Stimulated activated naive CD8-positive, alpha-beta T cell treated with anti-CD3 and anti-CD28 coated beads, Interleukin-15, amount 100 ng/mL, for 72 hours (primary cell): ENCODE measurements at places on chromosomes 3 and 15.
A peak's percentile ranks its signal among the peaks of the same experiment; 100 is the strongest.

DNA sequence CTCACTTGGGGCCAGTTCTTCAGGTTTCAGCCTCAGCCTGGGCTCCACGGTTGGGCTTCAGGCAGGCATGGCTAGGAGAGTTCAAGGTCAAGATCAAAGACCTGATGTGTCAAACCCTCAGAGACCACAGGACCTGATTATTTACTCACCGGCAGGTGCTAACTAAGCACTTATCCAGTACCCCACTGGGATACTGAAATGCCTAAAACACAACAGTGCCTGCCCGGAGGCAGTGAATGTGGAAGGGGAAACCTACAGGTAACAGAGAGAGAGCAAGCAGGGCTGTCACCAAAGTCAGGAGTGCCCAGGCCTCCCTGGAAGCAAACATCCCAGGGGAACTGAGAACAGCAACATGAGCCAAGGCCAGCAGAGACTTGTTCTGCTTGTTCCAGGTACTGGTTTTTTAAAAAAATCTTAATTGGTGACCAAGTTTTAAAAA is 6.7 kb downstream of the IDH2 start:
- peak; percentile 43 for DNase-seq

DNA sequence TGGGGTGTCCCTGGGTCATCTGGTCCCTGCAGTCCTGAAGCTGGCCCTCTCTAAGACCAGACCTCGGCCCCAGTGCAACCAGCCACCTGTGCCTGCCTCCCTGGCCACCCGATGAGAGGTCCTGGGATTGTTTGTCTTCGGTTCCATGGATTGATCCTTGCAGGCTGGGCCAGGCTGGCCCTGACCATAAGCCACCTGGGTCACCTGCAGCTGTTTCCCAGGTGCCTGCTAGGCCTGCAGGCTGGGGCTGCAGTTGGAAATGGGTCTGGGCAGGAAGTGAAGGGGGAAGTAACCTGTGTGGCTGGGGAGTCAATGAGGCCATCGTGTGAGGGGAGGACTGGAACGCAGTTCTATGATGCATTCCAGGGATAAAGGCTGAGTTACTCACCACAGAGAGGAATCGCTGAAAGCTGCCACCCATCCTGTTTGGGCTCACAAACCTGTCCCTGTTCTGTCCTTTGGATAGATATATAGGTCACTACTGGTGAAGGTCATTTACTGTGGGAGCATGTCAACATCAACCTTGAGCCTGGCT is 30.9 kb upstream of the VPS8 start:
- DNase-seq = no peak

DNA sequence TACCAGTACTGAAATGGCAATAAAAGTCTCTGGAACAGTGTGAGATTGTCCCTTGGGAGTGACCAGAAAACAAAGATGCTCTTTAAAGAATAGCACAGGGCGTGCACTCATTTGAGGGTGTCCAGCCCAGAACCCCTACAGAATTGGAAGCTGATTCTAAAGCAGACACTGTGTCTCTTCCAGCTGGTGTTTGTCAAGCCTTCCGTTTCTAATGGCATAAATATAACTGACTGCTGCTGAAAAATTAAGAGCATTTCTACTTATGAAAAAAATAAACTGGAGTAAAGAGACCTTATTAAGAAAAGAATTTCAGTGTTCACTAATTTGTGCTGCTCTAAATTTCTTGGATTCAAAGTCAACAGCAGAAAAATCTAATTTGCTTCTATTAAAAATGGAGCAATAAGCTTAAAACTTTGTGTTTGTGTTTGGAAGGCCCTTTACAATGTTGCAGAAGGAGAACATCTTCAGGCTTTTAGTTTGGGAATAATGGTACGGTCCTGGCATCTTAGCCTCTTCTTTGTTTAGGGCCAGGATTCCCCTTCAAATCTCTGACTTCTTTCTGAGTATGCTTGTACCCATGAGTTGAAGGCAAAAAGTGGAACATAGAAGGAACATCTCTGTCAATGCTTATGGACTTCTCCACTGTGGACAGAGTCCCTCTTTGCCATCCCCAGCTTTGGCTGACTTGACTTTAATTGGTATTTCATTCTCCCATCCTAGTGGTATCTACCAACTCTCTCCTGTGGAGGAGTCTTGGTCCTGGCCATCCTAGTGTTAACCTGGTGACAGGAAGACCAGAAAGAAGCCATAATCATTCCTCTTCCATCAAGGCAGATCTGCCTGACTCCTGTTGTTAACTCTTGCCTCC is 65.9 kb downstream of the THSD4 start:
- no peak for DNase-seq

DNA sequence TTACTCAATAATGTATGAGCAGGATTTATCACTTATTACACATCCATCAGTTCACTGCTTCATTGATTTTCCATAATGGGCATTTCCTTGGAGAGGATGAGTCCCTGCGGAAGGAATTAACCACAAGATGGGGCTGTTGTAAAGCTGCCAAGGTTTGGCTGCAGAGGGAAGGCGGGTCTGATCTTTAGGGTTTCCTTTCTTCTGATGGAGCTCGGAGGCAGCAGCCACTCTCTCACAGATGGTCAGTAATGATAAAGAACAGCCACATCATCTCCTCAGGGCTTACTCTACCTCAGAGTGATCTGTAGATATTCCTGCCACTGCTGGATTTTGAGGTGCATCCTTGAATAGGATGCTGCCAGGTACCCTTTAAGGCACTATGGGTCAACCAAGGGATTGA is 115.2 kb downstream of the USP13 start:
- no peak for DNase-seq

DNA sequence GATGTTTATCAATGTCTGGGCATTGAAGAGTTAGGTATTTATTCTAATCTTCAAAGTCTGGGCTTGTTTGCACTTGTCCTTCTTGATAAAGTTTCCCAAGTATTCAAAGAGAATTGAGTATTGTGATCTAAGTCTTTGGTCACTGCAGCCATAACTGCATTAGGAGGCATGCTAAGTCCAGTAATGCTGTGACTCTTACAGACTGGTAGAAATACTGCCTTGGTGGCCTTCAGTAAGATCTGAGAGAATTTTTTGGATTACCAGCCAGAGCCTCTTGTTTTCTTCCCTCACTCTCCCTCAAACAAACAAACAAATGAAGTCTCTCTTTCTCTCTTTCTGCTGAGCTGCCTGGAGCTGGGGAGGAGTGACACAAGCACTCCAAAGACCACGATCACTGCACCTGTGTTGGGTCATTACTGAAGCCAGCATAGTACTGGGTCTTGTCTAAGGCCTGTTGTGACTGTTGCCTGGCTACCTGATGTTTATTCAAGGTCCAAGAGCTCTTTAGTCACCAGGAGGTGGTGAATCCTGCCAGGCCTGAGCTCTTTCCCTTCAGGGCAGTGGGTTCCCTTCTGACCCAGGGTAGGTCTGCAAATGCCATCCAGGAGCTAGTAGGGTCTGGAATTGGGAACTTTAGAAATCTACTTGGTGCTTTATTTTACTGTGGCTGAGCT is 14.8 kb upstream of the RBP2 start:
- DNase-seq = no peak

- DNase-seq = no peak
Measured at GRCh38 chr15:46858150-46858549, 859.2 kb upstream of the SEMA6D start.

DNA sequence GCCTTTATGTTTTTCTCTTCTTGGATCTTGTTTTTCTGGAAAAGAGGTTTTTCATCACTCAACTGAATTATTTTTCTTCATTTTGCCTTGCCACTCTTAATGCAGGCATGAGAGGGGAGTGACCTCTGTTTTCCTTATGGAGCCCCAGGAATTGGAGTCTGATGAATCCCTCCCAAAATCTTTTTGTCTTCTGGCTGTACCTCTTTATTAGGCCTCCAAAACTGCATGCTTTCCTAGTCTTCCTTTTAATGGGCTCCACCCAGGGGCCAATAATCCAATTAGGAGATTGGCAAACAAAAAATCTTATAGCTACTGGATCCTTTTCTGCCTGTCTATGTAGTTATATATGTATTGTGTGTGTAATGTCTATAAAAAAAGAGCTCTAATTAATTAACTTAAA is 192.4 kb upstream of the PEX5L start:
- DNase-seq = no peak

- peak; percentile 93 for DNase-seq
Measured at GRCh38 chr15:90931828-90932659, at the start of gene HDDC3. Gene HDDC3, minus strand, starts transcription at chr15:90932549. Its CDS starts 9 bp downstream, at chr15:90932540.

DNA sequence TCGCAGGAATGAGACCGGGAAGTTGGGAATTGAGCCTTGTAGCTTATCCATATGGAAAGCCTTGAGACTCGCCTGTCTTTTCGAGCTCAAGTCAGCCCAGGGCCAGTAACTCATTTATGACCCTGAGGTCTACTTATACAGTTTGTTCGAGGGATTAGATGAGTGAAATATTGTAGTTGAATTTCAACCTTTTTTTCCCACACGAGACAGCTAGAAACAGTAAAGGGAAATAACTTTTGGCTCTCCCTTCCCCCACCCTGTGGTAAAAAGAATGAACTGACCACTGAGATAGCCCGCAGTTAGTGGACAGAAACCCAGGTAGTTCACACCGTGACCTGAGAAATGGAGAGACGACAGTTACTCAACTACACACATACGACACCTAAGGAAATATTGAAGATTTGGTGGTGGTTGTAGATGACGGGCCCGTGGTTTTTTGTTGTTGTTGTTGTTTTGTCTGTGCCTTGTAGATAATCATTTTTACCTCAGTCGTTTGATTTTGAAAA is 841 bp downstream of the EIF3J start:
- peak; percentile 31 for DNase-seq

DNA sequence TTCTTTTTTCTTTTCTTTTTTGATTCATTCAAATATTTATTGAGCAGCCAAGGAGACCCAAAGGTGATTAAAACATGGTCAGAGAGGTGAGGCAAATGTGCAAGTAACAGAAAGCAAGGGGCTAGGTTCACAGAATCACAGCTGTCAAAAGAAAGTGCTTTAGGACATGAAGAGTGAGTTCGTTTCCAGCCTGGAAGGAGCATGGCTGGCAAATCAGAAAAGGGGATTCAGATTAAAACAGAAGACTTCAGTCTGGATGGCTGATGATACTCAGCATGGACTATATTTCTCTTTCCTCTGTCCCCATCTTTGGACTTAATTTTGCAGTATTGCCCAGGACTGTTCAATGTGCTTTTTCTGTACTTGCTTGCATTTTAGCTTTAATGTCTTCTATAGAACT is 151.2 kb downstream of the NR1D2 start:
- DNase-seq = no peak

DNA sequence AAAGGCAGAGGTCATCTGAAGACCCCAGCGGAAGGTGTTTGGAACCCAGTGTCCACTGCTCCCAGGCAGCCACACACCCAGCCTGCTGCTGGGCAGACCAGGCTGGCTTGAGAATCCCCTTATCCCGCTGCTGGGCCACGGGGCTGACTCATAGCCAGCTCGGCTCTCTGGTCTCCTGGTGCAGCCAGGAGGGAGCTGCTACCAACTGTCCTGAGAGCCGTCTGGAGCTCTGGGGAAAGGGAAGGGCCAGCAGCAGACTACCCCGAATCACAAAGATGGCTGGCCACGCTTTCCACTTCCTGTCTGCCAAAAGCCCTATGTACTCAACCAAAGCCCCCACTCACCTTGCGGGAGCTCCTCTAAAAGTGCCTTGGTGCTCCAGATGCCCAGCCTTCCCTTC is 38.3 kb downstream of the WHAMM start:
- no peak for DNase-seq

GRCh38 chr3:8421267-8421666 is 80.4 kb upstream of the LMCD1 start:
- DNase-seq = no peak

- DNase-seq = no peak
Measured at GRCh38 chr3:59566481-59566975, 516.7 kb upstream of the CFAP20DC start.

DNA sequence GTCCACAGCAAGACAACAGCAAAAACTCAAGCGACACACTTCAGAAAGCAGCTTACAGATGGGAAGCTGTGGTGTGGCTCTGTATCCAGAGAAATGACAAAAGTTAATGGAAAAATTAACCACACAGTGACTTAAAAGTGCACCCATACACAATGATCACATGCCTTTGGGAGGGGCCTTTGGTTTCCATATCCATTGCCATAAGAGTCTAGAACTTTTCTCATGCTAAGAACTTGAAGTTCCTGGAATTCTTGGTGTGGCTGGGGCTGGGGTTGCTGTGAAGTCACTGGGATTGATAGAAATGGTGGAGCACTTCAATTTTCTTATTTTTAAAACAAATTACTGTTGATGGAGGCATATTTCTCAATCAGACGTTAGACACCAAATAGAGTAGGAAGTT is 108.6 kb upstream of the FEZF2 start:
- DNase-seq = no peak

GRCh38 chr3:71323558-71323957 is 260.0 kb downstream of the FOXP1 start:
- DNase-seq = no peak
